ENCODE measurements at places on chromosomes 7 and 10.

DNA sequence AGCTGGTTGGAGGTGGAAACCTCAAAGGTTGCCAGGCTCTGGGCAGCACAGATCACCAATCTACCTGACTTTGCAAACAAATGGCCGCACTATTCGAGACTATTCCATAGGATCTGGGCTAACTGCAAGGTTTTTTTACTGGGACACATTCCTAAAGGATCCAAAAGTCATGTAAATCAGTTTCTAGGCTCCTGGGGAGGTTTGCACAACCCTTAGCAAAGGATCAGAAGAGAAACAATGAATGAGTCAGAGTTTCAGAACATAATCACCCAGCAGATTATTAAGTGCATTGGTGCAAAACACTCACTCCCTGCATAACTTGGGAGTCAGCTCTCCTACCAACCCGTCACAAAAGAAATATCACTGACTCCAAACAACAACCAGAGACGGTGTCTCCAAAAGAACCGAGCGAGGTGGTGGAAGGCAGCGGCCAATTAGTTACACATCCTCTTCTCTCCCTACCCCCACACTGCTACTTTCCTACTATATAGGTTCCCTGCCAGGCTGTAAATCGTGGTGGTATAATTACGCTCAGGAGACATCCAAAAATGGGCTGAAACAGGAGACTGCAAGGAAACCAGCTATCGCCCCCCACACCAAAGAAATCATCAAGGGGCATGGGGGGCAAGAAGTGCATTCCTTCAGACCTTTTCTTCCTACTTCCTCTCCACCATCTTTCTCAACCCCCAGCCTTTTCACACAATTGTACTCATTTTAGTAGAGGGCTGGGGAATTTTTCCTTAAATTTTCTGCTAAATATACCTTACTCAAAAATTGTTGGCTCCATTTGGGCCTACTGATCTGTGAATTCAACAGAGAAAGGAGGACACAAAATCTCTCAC lies 3.2 kb downstream of the UBE2H start:
- DNase-seq = no peak

DNA sequence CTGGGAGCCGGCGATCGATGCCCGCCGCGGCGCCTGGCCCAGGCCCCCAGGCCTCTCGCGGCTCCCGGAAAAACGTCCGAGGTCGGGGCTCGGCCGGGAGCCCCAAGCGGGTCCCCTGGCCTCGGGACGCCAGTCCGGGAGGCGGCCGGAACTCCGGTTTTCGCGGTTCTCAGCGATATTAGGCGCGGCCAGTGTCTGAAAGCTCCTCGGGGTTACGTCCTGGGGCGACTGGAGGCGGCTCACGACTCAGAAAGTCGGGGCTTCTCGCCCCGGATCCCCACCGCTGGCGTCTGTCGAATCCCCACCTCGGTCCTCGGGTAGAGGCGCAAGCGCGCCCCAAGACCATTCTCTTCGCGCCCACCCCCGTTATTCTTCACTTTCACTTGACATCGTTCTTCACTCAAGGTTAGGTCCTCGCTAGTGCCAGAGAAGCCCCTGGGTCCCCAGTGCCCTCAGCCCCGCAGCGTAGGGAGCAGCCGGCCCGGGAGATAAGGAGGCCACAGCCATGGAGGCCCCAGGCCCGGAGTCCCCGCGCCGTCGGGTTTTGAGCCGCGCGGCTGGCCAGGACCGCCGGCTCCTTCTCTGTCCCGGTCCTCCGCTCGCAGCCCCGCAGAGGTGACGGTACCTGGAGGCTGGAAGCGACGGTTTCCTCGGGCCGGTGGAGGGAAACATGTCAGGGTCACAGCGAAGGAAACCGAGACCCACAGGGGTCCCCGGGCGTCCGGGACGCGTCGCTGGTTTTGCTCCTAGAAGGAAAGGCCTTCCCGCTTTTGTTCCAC lies 35.2 kb upstream of the EBLN1 start:
- DNase-seq = no peak

- DNase-seq = peak; percentile 81
Measured at GRCh38 chr7:107167483-107168232, 1.1 kb upstream of the HBP1 start.

DNA sequence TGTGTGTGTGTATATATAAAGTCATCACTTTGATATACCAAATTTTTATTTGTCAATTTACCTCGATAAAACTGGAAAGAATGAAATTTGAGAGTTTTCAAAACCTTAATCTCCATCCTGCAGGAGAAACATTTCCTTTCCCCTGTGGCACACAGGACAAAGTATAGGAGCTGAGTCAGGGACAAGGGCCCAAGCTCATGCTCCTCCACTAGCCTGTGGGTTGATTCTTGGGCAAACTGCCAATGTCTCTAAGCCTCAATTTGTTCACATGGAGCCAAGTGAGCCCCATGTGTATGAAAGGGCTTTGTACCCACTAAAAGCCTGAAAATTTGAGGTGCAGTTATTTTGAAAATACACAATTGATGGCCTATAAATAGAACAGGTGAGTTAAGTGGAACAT lies 60.3 kb upstream of the IL6 start:
- DNase-seq = no peak

Data from Kasumi-1 (cell line).